Smooth muscle cell of trachea (primary cell): ENCODE measurements at places on chromosomes 3 and 15. TPM values are rescaled to one million over a fixed set of nuclear protein-coding genes. Genes with fewer than 3 reads are reported as not detected.

IGDCC3 gene
- not detected in 2 replicates for total RNA-seq

CLPX gene
- total RNA-seq: 28.1 and 61.2 TPM in 2 replicates

ADGRG7 gene
- total RNA-seq: not detected in 2 replicates

PPARG gene
- total RNA-seq: 45.4 and 68.1 TPM in 2 replicates

HCN4 gene
- under 0.01 TPM in 1 of 2 replicates, not detected in the other for total RNA-seq

RPS27L gene
- total RNA-seq: 317 and 373 TPM in 2 replicates
